ENCODE measurements at places on chromosomes 2 and 18. TPM values are rescaled to one million over a fixed set of nuclear protein-coding genes. Genes with fewer than 3 reads are reported as not detected.

GRCh38 chr2:16325976-16326510, 339.6 kb downstream of the CYRIA start:
- no peak for DNase-seq

- no peak for DNase-seq
Observed at GRCh38 chr2:109402980-109403840, 210.6 kb downstream of the SEPTIN10 start.

GRCh38 chr2:147222506-147222905, 622.3 kb upstream of the ACVR2A start:
- DNase-seq, result no peak

SPATA3 gene
- polyA plus RNA-seq, result not detected

DNA sequence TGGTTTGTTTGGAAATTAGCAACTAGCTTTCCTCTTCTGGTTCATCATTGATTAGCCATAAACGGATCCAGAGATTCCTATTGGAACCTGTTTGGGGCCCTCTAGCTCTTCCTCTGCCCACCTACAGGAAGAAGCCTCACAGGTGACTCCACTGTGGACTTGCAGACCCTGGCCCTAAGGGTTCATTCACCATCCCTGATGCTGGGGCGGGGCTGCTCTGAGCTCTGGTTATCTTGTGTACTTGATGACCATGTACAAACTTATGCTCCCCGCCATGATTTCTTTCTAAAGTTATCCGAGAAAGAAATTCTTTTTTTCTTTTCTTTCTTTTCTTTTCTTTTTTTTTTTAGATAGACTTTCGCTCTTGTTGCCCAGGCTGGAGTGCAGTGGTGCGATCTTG, 33.9 kb upstream of the INHBB start:
- DNase-seq, result no peak

DNA sequence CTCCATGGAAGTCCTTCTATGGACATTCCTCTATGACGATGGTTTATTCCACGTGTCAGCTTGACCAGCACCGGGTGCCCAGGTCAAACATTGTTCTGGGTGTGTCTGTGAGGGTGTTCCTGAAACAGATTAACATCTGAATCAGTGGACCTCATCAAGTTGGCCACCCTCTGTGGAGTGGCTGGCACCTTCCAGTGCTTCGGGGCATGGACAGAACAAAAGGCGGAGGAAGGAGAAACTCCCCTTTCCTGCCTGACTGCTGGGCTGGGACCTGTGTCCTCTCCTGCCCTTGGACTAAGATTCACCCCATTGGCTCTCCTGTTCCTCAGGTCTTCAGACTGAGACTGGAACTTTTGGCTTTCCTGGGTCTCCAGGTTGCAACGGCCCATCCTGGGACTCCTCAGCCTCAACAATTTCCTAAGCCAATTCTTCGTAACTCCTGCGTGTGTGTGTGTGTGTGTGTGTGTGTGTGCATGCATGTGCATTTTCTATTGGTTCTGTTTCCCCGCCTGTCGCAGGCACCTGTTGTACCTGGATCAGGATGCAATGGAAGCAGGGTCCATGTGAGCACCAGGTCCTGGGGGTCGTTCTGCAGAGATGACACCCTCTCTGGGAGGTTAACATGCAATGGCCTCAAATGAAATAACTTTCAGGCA, 357.2 kb upstream of the SALL3 start:
- DNase-seq, result no peak

- DNase-seq, result no peak
Observed at GRCh38 chr2:134406311-134406710, 152.4 kb downstream of the MGAT5 start.

RESP18 gene
- polyA plus RNA-seq, result not detected

GRCh38 chr2:118148809-118149208, 60.5 kb downstream of the INSIG2 start:
- no peak for DNase-seq

DNA sequence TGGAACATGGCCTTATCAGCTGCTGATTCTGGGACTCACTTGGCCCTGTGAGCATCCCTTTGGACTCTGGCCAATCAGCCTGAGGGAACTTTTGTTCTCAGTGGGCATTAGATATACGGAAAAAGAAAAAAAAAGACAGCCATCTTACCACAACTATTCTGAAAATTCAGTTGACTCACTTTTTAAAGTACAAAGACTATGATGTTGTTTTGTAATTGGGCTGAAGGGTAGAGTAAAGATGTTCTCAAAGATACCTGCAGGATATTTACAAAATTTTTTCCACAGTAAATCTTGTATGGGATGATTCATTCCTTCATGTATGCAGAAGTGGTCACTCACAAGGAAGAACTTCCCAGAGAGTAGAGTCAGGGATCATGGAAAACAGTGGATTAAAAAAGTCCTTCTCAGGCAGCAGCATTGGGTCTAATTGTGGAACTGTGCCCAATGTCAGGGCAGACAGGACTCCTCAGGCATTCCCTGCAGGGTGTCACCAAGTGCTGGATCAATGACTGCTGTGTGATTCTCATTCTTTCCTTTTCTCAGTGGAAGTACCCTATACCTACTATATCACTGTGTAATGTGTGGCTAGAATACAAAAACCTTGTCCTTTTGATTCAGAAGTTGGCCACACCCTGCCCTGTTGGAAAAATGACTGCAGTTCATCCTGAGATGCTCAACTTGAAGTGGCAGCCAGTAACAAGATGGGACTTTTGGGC, 35.4 kb downstream of the SULT1C4 start:
- no peak for DNase-seq

PTPRN gene
- not detected for polyA plus RNA-seq

DNA sequence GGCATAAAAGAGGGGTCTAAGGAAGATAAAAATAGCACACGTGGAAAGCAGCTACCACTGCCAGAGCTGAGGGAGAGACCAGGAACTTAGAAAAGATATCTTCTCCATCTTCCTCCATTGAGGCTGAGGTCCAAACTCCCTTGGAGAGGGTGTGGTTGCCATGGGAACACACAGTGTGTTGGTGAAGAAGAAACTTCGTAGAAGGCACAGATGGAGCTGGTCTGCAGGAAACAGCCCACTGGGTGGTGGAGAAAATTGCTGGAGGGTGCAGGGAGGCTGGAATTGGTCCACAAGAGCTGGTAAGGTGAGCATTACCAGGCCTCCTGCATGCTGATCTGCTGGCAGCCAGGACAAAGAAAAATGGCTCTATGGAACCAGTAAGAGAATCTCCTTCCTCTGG, 191.0 kb downstream of the HRH4 start:
- DNase-seq, result no peak

DNA sequence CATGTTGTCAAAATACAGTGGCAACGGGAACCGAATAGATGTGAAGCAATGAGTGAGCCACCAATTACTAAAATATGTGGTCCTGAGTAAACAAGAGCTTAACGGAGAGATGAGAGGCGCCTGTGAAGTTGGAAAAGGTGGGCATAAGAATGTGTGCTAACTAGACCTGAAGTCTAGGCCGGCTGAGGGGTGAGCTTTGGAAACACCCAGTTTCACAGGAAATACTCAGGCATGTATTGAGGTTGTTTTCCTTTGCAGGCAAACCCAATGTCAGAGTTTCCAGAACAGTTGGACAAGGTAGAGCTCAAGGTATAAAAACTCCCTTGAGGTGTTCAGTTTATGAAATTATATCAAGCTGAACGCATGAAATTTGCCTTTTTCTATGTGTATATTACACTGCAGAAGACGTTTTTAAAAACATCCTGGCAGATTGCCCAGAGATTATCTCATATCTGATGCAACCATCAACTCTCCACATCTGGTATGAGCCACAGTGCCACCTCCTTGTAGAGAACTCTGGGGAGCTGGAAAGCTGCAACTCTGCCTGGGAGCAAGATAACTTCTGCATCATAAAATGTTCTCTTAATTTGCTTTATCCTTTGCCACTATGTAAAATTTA, 3.9 kb upstream of the WDSUB1 start:
- no peak for DNase-seq

- DNase-seq, result no peak
Observed at GRCh38 chr2:144325086-144325485, 194.8 kb downstream of the ZEB2 start.

- no peak for DNase-seq
Observed at GRCh38 chr2:69621440-69621839, 22.1 kb downstream of the AAK1 start.

GRCh38 chr2:229407170-229407569, 136.1 kb upstream of the PID1 start:
- DNase-seq, result no peak

PJVK gene
- 8.3 TPM for polyA plus RNA-seq

GRCh38 chr2:30768036-30768686, 39.1 kb downstream of the CAPN13 start:
- no peak for DNase-seq

GRCh38 chr2:223451-223850, 40.4 kb downstream of the SH3YL1 start:
- DNase-seq, result no peak

NPAS2 gene
- polyA plus RNA-seq, result 10.6 TPM

DNA sequence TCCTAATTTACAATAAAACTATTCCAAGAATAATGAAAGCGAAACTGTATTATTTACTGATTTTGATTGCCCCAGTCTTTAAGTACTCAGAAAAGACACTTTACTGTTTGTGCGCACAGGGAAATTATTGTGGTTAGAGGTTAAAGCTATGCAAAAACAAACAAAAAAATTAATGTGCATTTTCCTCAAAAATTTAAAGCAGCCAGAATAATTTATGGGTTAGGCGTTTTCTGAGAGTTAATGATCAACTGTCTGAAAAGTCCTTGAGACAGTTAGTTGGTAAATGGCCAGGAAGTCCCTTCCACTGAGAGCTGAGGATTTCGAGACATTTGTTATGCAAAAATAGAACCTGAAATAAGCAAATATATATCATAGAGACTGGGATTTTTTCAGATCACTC, 143.3 kb downstream of the IRS1 start:
- no peak for DNase-seq

UNC80 gene
- polyA plus RNA-seq, result 1.3 TPM

DNA sequence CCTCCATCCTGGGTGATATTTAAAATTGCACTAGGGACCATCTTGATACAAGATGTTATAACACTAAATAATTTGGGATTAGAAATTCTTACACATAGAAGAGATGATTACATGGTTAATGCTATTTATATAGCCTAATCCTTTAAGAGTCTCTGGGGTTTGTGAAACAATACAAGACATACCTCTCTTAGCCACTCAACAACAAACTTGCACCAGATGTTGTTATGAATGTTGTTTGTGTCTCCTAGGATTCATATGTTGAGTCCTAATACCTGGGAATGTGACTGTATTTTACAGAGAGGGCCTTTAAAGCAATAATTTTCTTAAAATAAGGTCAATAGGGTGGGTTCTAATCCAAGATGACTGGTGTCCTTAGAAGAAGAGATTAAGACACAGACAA, 678.3 kb downstream of the NYAP2 start:
- no peak for DNase-seq

DNA sequence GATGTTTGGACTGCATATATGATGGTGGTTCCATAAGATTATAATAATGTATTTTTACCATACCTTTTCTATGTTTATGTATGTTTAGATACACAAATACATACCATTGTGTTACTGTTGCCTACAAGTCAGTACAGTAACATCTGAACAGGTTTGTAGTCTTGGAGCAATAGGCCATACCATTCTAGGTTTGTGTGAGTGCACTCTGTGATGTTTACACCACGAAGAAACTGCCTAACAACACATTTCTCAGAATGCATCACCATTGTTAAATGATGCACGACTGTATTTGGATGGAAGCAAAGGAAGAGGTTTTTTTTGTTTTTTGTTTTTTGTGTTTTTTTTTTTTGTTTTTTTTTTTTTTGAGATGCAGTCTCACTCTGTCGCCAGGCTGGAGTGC, 9.5 kb downstream of the DUSP19 start:
- no peak for DNase-seq

DNA sequence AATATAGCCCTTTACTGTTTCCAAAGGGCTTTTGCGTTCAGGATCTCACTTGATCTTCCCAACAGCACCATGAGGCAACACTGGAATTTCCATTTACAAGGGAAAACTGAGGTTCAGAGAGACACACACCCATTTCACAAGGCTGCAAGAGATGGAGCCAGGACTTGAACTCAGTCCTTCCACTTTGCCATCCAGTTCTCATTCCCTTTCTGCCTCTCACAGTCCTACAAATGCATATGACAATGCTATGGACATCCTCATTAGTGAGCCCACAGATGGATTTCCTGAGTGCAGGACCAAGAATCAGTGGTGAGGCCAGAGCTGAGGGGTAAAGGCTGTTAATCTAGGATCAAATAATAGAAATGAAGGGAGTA, 136.1 kb upstream of the MYCN start:
- no peak for DNase-seq

- DNase-seq, result no peak
Observed at GRCh38 chr2:119113489-119113770, 45.1 kb downstream of the C1QL2 start.

EDAR gene
- 3.0 TPM for polyA plus RNA-seq

YES1 gene
- polyA plus RNA-seq, result 74.2 TPM

- DNase-seq, result no peak
Observed at GRCh38 chr2:58930537-58930936, 689.4 kb upstream of the FANCL start.

GRCh38 chr2:160110674-160111239, 48.3 kb upstream of the PLA2R1 start:
- DNase-seq, result no peak

METTL21A gene
- polyA plus RNA-seq, result 30.5 TPM

- DNase-seq, result no peak
Observed at GRCh38 chr2:209694748-209695147, 76.9 kb upstream of the UNC80 start.

Data from right renal cortex interstitium (tissue), 3 donors.